ENCODE measurements at places on chromosomes 7 and 10.
A peak's percentile ranks its signal among the peaks of the same experiment; 100 is the strongest.

DNA sequence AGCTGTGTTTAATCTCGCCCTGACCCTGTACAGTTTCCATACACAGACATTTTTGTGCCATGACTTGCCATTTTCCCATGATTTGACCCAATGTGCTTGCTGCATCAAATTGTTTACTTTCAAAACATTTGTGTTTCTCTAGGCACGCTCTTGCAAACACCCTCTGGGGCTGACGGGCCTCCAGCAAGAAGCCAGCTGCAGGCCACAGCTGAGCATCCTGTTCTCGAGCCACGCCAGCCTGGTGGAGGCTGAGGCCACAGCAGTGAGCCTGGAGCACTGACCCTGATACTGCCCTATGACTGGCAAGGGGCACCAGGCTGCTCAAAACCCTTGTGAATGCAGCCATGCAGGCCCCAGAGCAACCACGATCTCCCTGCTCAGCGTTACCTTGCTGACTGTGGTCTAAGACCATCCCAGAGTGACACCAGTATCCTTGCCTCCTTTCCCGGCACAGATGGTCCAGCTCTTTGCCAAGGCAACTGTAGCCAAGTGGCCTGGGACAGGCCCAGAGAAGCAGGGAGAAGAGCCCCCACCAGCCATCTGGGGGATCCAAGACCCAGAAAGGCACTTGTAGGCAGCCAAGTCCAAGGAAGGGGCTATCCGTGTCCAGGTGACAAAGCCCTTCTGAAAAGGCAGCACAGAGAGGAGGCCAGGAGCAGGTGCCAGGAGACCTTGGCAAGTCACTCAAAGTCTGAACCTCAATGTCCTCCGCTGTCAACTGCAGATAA lies 78.5 kb downstream of the OAT start:
- no peak for ATAC-seq

GRCh38 chr7:77238703-77239136 lies 39.1 kb upstream of the FGL2 start:
- ATAC-seq: no peak

DNA sequence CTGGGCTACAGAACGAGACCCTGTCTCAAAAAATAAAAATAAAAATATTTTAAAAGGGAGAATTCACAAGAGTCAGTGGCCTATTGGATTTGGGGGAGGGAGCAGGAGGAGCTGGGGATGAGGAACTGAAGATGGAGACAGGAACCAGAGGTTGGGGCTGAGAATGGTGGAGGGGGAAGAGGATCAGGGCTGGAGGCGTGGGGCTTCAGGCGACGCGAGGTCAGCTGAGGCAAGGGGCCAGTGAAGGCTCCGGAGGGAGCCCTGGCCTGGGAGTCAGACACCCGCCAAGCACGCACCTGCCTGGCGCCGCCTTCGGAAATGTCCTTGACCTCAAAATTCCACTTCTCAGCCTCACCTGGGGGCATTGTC lies 671 bp upstream of the CLEC2L start:
- no peak for ATAC-seq

DNA sequence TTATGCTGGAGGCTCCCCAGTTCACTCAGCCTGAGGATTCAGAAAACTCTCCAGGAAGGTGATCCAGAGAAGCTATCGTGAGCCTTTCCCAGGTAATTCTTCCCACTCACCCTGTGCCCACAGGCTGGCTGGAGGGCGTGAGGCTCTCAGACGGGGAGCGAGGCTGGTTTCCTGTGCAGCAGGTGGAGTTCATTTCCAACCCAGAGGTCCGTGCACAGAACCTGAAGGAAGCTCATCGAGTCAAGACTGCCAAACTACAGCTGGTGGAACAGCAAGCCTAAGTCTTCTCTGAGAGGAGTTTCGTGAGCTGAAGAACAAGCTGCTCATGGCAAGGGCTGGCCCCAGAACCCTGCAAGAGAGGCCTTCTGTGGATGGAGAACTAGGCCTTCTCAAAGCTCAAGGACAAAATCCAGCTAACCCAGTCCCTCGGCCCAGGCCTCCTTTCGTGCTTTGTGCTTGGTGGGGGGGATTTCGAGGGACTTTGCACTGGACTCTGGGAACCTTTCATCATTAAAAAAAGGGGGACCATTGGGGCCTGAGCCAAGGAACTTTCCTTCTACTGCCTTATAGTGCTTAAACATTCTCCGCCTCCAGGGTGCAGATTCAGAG lies 23.6 kb downstream of the NOBOX start:
- no peak for ATAC-seq

- ATAC-seq: no peak
Observed at GRCh38 chr7:18727115-18727870, 231.7 kb downstream of the HDAC9 start.

- no peak for ATAC-seq
Observed at GRCh38 chr10:89263531-89263930, 12.0 kb upstream of the LIPA start.

GRCh38 chr7:48298779-48299178 lies 127.5 kb downstream of the ABCA13 start:
- ATAC-seq: peak; percentile 96

DNA sequence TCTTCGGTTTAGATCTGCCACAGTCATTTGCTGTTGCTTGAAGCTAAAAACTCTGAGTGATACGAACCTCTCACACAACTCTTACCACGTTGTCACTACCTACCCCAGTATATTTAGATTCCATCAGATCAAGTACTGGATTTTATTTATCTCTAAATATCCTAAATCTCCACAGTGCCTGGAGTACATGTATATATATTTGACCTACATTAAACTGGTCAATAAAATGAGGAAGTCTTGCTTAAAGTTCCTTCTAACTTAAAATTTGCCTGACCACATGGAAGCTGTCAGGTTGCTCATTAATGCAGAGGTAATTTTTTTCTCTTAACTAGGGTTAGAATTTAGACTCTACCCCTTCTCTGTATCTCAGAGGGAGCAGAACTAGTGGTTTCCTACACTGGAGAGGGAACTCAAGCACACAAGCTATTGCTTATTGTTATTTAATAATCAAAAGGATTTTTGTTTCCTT lies 3.1 kb upstream of the MACC1 start:
- no peak for ATAC-seq

DNA sequence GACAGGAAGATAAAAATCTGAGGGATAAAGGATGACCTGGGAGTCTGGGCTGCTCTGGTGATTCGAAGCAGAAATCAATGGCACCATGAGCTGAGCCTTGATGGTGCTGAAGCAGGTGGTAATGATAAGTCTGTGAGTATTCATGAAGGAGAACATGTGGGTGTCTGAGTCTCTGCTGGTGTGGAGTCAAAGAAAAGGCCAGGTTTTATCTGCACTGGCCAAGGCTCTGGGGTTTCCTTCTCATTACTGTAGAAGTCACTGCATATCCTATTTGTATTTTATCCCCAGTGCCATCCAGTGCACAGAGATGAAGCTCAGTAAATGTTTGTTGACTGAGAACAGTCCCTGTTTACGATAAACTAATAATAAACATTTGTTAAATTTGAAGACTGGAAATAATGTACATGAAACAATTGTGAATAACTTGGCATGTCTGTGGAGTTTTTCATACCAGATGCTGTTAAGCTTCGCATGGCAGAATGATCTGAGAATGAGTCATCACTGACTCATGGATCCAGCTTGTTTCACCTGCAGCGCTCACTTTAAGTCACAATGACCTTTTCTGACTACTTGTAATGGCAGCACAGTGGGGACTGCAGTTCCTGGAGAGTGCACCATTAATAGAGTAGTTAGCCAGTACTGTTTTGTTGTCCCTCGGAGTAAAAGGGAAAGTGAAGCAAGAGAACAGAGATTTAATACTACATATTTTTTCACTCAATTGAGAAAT lies 538.5 kb downstream of the HTR7 start:
- peak; percentile 91 for ATAC-seq

GRCh38 chr7:115635876-115636275 lies 394.7 kb downstream of the TFEC start:
- no peak for ATAC-seq

DNA sequence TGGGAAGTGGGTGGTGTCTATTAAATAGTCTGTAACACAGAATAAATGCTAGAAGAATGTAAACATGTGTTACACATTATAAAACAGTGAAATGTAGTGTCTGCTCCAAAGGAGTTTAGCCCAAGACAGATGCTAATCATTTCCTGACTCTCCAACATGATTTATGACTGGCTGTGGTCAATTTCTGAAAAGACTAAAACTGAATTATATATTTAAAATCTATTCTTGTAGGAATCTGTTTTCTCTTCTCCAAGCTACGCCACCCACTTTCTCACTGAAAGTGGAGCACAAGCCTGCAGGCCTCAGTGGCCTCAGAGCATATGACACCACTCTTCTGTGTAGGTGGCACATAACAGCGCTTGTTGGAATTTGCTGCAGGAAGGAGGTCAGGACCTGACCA lies 44.4 kb downstream of the CTTNBP2 start:
- no peak for ATAC-seq

DNA sequence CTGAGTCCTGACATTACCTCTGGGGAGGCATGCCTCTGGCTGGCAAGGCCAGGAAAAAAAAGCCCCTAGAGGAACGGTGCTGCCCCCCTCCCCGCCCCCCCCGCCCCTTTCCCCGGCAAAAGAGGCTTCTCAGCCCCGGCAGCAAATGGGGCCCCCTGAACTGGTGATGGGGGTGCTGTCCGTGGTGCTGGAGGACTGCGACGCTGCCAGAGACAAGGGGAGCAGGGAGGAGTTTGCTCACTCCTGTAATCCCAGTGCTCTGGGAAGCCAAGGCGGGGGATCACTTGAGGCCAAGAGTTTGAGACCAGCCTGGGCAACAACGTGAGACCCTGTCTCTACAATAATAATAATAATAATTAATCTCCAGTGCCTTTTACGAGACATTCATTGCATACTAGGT lies 23.7 kb downstream of the SRRM3 start:
- no peak for ATAC-seq

Measured in activated T-helper 17 cell treated with anti-CD3 and anti-CD28 coated beads, Interleukin-2, amount 50 U/mL, for 72 hours (primary cell).